Gastrocnemius medialis (tissue), 4 donors: ENCODE measurements at places on chromosomes 5 and 9. TPM values are rescaled to one million over a fixed set of nuclear protein-coding genes. Genes with fewer than 3 reads are reported as not detected.

DNA sequence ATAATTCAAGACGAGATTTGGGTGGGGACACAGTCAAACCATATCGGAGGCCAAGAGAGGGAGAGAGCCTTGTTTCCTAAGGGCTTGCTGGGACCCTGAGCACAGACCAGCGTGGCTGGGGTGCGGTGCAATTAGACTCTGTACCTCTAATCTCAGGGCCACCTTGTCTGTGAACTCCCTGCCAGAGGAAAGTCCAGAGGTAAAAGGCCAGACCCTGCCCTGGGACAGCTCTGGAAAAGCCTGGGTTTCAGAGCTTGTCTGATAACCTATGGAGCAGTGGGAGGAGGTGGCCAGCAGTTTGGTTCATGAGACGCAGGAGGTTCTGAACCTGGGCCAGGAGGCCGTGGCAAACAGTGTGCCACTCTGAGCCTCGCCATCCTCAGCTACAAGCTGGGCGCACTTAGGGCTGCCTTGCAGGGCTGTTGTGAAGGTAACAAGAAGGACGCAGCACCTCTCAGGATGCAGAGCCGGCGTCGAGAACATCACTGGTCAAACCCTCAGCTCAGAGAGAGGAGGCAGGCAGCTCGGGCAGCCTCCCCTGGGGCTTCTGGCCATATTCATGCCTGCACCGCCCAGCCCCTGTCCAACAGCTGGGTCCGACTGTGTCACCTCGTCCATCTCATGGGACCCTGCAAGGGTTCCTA is 4.8 kb upstream of the DOLPP1 start:
- DNase-seq: no peak

DNA sequence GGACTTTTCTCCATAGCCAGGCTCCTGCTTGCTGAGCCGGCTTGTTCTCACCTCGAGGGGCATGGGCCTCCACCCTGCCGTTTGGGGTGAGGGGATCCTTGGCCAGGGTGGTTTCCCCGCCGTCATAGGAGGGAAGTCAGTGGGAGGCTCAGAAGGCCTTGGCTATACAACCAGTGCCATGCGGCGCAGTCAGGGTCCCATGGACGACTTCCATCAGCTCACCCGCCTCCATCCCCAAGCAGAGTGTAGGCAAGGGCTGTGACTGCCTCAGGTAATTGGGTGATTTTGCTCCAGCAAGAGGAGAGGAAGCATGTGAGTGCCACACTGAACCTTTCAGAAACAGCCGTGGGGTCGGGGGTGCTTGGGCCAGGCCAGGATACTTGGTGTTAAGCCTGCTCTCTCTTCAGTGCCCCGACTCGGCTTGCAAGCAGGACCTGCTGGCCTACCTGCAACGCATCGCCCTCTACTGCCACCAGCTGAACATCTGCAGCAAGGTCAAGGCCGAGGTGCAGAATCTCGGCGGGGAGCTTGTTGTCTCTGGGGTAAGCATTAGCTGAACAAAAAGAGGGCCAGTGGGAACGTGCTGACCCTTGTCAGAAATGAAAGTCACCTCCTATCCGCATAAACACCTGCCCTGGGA is 57.2 kb upstream of the LRRTM2 start:
- no peak for DNase-seq

DNA sequence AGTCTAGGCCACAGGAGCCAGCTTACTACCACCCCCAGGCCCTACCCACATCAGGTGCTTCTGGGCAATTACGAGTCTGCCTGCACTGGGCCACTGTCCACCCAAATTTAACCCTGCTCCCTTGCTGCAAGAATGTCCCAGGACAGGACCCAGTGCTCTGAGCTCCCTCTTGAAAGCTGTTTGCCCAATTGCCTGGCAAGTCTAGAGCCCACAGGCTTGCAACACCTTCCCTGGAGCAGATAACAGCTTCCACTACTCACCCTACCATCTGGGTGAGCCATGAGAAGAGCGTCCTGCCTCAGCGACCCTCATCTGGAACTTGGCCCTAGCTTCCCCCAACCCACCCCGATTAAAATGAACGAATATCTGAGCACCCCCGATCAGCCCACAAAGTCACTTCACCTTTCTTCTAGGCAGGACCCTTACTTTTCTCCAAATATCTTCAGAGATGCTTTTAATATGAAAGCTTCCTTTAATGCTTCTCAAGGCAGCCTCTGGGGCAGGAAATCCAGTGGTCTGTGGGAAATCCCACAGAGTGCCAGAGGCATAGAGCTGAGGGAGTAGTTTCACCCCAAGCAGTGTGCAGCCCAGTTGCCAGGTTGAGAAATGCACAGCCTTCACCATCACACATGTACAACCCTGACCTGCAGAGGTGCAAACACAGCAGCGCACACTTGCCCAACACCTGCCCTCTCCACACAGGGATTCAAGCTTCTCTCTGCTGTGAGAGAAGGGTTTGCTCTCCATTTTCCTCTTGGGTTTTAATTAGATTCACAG is 10.6 kb downstream of the ACSL6 start:
- peak; percentile 58 for DNase-seq

DNA sequence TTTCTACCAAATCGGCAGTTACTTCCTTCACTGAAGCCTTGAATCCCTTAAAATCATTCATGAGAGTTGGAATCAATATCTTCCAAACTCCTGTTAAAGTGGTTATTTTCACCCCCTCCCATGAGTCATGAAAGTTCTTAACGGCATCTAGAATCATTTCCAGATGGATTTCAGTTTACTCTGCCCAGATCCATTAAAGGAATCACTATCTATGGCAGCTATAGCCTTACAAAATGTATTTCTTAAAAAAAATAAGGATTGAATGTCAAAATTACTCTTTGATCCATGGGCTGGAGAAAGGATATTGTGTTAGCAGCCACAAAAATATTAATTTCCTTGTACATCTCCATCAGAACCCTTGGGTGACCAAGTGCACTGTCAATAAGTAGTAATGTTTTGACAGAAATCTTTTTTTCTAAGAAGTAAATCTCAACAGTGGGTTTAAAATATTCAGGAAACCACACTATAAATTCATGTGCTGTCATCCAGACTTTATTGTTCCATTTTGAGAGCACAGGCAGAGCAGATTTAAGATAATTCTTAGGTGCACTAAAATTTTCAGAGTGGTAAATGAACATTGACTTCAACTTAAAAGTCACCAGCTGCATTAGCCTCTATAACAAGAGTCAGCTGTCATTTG is 767.7 kb downstream of the DTWD2 start:
- DNase-seq: no peak

- no peak for DNase-seq
Observed at GRCh38 chr5:34656700-34657273, 659 bp downstream of the RAI14 start.

- no peak for DNase-seq
Observed at GRCh38 chr5:24681106-24681505, 36.3 kb upstream of the CDH10 start.

- DNase-seq: no peak
Observed at GRCh38 chr9:91879231-91879630, 70.8 kb downstream of the ROR2 start.

GRCh38 chr9:125883565-125884217 is 136.5 kb downstream of the PBX3 start:
- DNase-seq: no peak

DNA sequence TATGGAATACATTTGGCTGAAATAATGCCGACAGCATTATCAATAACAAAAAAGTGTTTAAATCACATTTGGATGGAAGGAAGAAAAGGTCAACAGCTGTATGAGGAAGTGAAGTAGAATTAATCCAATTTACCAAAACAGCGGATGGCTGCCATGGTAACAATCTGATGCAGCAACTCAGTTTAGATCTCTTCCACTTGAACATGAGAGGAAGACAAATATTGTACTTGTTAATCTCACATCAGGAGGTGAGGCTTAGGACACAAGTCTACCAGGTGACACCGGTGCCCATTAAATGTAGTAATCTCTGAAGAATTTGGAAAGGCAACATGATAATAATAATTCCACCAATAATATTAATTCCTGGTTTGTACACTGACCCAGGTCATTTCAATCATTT is 2.4 kb downstream of the RASEF start:
- no peak for DNase-seq

GRCh38 chr9:15353892-15354291 is 46.9 kb upstream of the TTC39B start:
- no peak for DNase-seq

- DNase-seq: no peak
Observed at GRCh38 chr5:101717721-101718120, 578.4 kb downstream of the SLCO4C1 start.

DNA sequence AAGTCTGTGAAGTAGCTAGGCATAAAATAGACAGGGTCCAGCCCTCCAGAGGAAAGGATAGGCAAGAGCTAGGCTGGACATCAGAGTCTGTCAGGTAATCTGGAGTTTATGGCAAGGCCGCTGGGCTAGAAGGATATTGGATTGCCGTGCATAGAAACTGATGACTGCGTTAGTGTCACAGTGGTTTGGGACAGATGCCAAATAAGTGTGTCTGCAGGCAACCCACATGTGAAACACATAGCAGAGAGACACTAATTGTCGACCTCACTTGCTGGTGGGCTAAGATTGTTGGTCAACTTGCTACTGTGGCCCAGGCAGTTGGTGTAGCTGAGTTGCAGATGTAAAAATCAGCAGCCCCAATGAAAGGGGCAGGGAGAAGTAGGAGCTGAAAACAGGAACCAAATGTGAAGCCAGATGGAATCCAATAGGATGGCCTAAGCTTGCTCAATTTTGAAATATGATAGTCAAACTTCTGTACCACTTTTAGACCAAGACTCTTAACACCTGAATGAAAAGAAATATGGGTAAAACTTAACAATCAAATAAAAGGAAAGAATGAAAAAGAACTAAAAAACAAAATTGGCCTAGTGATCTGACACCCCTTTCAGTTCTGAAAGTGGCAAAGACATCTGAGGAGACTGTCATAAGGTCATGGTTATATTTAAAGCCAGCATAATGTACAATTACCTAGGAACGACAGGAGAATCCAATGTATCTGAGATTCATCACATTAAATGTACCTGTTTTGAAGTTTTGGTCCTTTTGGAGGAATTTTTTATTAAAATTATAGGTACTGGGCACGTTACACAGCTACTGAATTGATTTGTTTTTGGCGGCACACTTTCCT is 243.3 kb upstream of the ACTBL2 start:
- DNase-seq: peak; percentile 15

- DNase-seq: no peak
Observed at GRCh38 chr5:96943799-96944198, 7.9 kb downstream of the LNPEP start.

DNA sequence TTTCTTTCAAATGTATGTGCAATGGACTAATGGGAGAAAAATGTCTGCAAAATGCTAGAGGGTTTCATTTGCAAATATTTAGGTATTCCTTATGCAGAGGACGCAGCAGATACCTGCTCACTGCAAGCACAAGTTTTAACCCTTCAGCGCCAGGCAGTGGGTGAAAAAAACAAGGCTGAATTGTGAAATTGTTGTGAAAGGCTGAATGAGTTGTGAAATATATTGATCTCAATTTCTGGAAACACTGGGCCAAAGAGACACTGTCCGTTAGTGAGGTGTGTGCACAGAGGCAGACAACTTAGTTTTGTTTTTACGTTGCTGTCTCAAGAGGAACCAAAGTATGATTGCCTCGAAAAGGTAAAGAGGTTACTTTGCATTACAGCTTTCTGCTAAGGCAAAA is 18.8 kb downstream of the FUBP3 start:
- no peak for DNase-seq

- DNase-seq: no peak
Observed at GRCh38 chr9:117239428-117239827, 175.4 kb downstream of the ASTN2 start.

GRCh38 chr5:139134906-139135305 is 63.3 kb downstream of the SIL1 start:
- no peak for DNase-seq

DNA sequence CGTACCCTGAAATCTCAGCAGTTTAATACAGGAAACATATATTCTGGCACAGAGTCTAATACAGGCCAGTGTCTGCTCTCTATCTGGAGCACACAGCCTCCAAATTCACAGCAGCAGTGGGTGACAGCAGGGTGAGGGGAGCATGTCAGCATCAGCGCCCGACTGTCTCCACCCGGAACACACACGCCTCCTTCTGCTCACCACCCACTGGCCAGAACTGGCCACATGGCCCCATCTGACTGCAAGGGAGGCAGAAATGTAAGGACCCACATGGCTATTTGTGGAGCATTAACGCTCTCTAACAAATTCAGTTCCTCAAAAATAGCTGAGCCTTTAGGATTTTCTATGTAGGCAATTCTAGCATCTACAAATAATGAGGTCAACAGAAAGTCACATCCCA is 24.6 kb downstream of the UBE2QL1 start:
- no peak for DNase-seq

DNA sequence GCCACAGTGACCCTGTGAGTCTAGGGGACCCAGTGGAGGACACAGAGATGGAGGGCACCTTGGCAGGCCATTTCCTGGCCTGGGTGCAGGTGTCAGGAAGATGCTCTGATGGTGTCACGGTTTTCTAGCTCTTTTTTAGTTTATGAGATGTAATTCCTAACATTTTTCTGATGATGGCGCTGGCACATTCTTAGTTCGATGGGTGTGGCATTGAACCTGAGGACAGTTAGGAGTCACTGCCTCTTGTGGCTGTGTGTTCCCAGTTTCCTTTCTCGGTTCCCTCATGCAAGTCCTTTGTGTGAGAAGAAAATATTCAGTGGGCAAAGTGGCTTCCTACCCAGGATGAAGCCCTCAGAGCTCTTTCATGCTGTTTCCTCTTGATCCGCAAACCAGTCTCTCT is 129.4 kb upstream of the ICE1 start:
- DNase-seq: no peak

DNA sequence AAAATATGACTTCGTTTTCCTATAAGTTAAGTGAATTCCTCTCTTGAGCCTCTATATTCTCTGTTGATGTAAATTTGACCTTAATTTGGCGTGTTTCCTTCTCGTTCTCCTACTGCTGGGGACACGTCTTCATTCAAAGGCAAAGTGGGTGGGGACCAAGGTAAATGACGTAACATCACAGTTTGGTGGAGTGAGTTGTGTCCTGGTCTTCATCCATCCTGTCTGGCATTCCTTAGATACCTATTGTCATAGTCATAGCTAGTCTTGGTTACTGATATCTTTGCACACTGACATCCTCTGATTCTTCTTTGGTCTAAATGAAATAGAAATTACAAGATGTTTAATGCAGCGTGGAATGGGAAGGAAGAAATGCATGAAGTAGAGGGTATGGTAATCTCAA is 108.5 kb downstream of the NNT start:
- no peak for DNase-seq

- no peak for DNase-seq
Observed at GRCh38 chr9:98287384-98287783, 31.9 kb upstream of the TBC1D2 start.

GRCh38 chr5:150339165-150339564 is 18.3 kb upstream of the TCOF1 start:
- DNase-seq: no peak

- no peak for DNase-seq
Observed at GRCh38 chr9:131062969-131063368, 33.4 kb upstream of the AIF1L start.

Gene LRRC19
- not detected for total RNA-seq

Gene NR5A1
- total RNA-seq: not detected

Gene BTNL3
- total RNA-seq: 0.17 TPM

Gene ARSI
- total RNA-seq: not detected

Gene FOXD4L3
- total RNA-seq: not detected

Gene CNTNAP3
- total RNA-seq: 0.92 TPM

Gene DMRT2
- total RNA-seq: 3.9 TPM

Gene KCNIP1
- total RNA-seq: not detected
